ENCODE measurements at places on chromosomes 13 and 19.

GRCh38 chr13:113825841-113826240, 38.0 kb downstream of the GAS6 start:
- DNase-seq, result no peak

GRCh38 chr13:33994826-33995502, 177.0 kb downstream of the RFC3 start:
- no peak for DNase-seq

DNA sequence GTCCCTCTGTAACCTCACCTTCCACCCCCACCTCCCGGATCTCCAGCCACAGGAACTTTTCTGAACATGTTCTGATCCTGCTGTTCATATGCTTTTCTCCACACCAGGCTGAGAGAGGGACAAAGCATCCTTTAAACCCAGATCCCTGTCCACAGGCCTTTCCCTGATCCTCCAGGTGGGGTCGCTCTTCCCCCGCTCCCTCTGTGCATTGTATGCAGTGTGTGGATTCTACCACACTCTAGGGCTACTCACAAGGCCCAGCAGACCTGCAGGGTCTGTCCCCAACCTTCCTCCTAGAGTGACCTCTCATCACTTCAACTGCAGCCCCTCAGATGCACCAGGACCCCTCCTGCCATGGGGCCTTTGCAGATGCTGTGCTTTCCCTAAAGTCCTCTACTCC, 1200.6 kb downstream of the UQCRFS1 start:
- DNase-seq, result no peak

DNA sequence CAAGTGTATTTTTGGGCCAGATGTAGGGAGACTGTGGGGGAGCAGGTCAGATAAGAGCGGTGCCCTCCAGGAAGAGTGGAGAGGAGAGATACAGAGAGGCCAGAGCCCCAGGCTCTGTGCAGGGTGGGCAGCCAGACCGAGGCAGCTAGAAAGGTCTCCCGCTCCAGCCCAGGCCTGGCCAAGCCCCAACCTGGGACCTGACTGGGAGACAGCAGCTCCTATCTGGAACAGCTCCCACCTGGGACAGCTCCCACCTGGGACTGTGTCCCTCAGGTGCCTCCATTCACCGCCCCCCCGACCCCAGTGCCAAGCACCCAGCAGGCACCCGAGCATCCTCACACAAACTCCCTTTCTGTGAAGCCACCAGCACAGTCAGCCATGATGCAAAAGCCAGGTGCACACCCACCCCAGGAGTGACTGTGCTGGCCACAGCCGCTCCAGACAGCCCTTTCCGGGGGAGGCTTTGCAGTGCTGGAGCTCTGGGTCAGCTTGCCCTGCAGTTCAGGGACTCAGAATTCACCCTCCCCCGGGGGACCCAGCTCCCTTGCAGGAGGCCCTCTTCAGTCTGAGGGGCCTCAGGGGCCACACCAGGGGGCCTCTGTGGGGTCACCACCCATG, 2.1 kb upstream of the GRTP1 start:
- DNase-seq, result no peak

DNA sequence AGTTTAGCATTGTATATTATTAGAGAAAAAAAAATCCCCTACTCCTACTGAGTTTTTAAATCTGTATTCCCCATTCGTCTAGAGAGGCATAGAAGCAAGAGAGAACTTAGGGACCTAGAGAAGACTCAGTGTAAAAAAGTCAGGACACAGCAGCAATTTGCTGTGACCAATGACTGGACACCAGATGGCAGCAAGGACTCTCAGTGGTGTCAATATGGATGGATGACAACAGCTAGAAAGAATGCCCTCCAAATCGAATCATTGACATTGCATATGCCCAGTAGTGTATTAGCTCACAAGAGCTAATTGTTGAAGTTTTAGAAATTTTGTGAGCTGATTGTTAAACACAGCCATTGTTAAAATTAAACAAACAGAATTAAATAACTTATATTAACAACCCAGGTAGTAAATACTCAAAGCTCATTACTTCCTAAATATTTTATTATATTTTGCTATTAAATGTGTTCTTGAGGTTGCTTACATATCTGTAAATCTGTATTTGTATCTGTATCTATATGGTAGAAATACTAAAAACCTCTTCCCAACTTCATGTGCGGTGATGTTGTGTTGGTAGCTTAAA, 43.9 kb downstream of the SIAH3 start:
- DNase-seq, result peak; percentile 59

DNA sequence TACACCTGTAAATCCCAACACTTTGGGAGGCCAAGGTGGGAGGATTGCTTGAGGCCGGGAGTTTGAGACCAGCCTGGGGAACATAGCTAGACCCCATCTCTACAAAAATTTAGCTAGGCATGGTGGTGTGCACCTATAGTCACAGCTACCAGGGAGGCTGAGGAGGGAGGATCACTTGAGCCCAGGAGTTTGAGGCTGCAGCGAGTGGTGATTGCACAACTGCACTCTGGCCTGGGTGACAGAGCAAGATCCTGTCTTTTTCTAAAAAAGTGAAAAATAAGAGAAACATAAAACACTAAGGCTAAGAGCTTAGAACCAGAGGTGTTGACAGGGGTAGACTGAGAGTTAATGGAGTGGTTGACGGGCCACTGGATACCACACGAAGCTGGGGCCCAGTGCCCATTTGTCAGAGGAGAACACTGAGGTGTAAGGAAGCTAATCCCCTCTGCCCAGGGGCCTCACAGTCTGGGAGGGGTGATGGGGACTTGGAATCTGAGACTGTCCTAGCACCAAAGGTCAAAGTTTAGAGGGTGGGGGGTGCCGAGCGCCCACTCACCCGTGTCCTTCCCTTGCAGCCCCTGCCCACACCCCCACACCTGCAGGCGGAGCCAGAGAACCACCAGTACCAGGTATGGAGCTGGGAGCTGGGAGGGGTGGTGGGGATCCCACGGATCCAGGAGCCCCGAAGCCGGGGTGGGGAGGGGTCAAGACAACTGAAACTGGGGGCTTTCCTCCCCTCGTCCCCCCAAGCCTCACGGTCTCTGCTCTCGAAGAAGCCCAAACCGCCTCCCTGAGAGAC, 10.9 kb downstream of the CEACAM19 start:
- DNase-seq, result no peak

GRCh38 chr13:30757026-30757742, 21.8 kb downstream of the ALOX5AP start:
- no peak for DNase-seq

DNA sequence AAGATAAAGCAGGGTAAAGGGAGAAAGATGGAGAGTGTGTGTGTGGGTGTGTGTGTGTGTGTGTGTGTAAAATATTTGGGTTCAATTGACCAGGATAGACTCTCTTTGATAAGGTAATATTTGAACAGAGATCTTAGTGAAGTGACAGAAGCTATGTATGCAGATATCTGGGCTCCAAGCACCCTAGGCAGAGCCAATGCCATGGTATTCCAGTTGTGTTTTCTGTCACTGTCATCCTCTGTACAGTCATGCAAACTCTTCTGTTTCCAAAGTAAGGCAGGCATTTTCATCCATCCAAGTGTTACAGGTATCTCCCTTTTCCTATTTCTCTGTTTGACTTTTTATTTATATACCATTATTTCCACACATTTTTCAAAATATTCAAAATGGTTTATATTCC, 13.5 kb downstream of the DGKH start:
- no peak for DNase-seq

DNA sequence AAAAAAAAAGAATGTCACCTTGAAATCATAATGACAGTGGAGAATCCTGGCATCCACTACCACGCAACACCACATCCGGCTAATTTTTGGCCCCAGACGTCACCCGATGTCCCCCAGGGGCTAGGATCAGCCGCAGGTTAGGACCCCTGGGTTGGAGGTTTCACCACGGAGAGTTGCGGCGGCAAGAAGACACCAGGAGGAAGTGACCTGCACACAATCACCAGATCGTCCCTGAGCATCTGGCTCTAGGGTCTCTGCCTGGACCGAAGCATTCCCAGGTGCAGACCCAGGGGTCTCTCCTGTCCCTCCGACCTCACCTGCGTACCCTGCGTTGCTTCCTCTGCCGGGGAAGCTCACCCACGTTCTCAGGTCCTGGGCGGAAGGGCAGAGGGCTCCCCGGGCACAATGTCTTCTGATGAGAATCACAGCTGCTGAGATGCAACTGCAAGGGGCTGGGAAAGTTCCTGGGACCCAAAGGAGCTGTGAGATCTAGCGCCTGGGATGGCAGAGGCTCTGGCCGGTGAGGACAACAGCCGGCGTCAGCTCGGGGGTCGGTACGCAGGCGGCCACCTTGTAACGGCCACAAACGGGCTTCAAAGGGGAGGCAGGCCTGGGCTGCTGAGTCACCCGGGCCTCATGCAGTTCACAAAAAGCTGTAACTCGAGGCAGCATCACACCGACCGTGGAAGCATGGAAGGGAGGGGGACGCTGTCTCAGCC, 111.2 kb downstream of the GADD45B start:
- DNase-seq, result no peak

DNA sequence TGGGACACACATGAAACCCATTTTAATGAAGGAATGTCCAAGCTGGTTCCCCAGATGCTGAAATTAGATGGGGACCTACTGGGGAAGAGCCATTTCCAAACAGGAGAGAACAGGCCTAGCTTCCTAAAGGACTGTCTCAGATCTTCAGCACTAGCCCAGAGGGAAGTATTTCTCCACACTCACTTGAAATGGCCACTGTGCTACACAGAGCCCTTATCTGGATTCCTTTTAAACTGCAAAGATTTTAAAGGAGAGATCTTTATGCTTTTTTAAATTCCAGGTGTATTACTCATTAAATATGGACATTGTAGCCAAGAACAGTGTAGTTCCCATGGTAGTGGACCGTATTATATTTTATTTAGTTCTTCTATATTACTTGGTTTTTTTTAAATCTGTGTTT, 255.3 kb downstream of the SHISA2 start:
- no peak for DNase-seq

GRCh38 chr19:18437491-18438330, at the start of gene ISYNA1:
TSS of gene ISYNA1 (minus strand) at chr19:18438133. CDS start at chr19:18437979, 154 bp downstream.
- DNase-seq, result peak; percentile 69

GRCh38 chr13:66468656-66469055, 761.5 kb downstream of the PCDH9 start:
- DNase-seq, result no peak

DNA sequence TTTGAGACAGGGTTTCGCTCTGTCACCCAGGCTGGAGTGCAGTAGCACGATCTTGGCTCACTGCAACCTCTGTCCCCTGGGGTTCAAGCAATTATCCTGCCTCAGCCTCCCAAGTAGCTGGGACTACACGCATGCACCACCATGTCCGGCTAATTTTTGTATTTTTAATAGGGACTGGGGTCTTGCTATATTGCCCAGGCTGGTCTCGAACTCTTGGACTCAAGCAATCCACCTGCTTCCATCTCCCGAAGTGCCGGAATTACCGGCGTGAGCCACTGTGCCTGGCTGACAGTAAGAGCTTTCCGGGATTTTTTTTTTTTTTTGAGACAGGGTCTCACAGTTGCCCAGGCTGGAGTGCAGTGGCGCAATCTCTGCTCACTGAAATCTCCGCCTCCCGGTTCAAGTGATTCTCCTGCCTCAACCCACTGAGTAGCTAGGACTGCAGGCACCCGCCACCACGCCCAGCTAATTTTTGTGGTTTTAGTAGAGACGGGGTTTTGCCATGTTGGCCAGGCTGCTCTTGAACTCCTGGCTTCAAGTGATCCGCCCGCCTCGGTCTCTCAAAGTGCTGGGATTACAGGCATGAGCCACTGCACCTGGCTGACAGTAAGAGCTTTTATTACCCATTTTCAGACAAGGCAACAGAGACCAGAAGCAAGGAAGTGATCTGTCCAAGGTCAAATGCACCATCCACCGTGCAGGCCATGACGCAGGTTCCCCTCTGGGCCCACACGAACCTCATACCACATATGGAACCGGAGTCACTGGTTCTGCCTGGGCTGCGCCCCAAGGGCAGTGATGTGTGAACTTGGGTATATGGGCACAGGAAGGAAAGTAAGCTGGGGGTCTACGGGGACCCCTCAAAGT, 21.0 kb downstream of the RFX1 start:
- DNase-seq, result no peak

GRCh38 chr19:2034729-2035589, 16.1 kb downstream of the MKNK2 start:
- DNase-seq, result peak; percentile 86

DNA sequence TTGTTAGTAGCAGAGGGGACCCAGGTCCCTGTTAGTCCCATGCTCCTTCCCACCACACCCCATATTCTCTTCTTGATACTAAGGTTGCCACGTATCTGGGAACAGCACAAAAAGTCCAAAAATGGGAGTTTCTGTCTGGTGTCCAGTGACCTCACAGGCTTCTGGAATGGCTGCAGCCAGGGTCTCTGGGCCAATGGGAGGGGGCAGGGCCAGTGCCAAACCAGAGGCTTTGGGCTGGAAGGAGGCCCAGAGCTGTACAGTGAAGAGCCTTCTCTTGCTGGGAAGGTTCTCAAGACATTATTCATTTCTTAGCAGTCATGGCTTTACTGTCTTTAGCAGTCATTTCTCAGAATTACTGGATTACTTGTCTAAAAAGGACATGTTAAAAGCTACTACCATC, 119.2 kb downstream of the FRY start:
- DNase-seq, result no peak

- no peak for DNase-seq
Measured at GRCh38 chr19:46950526-46951170, 69.0 kb upstream of the NPAS1 start.

- DNase-seq, result no peak
Measured at GRCh38 chr19:28701491-28701890, 511.5 kb downstream of the UQCRFS1 start.

DNA sequence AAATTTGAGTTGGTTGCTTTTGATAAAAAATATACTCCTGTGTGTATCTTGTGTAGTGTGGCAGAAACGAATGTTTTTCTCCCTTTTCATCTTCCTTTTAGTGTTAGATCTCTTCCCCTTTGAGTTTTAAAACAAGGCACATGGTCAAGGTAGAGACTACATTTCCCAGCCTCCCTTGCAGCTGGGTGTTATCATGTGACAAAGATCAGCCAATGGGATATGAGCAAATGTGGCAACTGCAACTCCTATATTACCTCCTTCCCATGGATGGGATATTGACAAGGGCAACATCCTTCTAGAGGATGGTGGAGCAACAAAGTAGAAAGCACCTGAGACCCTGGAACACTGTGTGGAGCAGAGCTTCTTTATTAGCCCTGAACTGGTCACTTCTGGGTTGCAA, 42.4 kb downstream of the ADGRE3 start:
- DNase-seq, result peak; percentile 56

DNA sequence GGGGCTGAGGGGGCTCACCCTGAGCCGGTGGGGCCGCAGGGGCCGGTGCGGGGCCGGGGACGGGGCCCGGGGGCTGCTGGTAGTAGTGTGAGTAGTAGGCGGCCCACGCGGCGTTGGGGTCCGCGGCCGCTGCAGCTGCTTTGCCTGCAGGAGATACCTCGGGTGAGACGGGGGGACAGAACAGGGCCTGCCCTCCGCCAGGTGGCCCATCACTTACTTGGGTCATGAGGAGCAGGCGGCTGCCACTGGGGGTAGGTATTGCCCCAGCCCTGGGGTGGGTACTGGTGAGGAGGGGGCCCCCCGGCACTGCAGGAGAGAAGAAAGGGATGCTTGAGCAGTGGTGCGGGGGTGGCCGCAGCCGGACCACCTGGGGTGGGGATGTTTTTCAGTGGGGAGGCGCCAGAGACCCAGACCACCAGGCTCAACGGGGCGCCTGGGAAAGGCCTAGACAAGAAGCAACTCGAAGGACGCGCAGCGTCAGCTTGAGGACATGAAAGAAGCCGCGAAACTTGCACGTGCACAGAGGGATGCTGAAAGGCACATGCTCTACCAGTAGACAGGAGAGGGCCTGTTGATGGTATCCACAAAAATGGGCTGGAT, 8.9 kb downstream of the KHSRP start:
- no peak for DNase-seq
